Bronchial smooth muscle cell (primary cell): ENCODE measurements at places on chromosomes 13 and 19. TPM values are rescaled to one million over a fixed set of nuclear protein-coding genes. Genes with fewer than 3 reads are reported as not detected.

The KLK13 gene
- total RNA-seq, result not detected in 2 replicates

The GNG8 gene
- not detected in 2 replicates for total RNA-seq

The PTH2 gene
- not detected in 2 replicates for total RNA-seq

The CEACAM3 gene
- total RNA-seq, result not detected in 2 replicates

The IGFL2 gene
- total RNA-seq, result not detected in 2 replicates
